ENCODE measurements at places on chromosomes 4 and X.

- DNase-seq = no peak
Observed at GRCh38 chrX:39156051-39156450, 354.8 kb downstream of the MID1IP1 start.

DNA sequence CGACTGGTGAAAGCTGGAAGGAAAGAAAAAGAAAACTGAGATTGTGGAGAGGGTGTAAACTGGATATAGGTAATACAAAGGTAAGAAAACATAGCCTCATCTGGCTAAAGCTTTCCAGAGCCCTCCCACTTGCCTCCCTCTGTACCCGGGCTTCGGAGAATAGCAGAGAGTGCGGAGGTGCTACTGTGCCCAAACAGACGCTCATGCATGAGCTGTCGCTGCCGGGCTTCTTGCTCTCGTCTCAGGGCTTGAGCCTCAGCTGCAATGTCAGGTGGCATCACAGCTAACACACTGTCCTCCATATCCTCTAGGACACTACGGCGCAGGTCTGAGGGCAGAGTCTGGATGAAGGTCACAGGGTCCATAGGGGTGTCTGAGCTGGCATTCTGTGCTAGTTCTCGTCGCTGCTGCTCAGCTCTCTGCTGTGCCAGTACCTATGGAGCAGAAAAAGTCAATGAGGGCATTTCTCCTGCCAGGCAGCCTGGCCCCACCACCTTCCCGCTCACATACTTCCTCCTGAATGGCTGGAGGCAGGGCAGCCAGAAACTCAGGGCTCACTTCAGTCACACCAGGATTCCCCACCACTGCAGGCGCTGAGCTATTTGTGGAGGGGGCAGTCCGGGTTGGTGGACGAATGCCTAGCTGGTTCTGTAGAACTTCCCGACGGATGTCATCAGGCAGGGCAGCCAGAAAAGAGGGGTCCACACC is 116.7 kb upstream of the HSD17B10 start:
- no peak for DNase-seq

DNA sequence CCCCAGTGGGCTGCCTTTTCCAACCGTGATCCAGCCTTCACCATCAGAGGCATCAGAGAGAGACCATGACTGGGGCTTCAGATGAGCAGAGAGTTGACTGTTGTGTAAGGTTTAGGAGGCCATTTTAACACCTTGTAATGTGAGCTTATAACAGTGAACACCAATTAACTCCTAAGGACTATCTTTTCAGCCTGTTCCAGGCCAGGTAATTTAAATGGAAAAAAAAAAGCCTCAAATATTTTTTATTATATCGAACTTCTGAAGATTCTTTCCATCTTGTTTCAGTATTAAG is 13.3 kb upstream of the ELOVL6 start:
- DNase-seq = no peak

DNA sequence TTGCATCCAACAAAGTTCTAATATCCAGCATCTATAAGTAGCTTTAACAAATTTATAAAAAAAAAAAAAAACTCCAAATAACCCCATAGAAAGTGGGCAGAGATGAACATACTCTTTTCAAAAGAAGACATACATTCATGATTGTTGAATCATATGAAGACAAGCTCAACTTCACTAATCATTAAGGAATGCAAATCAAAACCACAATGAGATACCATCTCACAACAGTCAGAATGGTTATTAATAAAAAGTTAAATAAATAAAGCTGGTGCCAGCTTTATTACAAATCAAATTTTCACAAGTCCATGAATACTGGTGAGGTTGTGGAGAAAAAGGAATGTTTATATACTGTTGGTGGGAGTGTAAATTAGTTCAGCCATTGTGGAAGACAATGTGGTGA is 592.0 kb downstream of the IQCM start:
- DNase-seq = no peak

- DNase-seq = no peak
Observed at GRCh38 chr4:53059256-53059655, 197.1 kb downstream of the RASL11B start.

DNA sequence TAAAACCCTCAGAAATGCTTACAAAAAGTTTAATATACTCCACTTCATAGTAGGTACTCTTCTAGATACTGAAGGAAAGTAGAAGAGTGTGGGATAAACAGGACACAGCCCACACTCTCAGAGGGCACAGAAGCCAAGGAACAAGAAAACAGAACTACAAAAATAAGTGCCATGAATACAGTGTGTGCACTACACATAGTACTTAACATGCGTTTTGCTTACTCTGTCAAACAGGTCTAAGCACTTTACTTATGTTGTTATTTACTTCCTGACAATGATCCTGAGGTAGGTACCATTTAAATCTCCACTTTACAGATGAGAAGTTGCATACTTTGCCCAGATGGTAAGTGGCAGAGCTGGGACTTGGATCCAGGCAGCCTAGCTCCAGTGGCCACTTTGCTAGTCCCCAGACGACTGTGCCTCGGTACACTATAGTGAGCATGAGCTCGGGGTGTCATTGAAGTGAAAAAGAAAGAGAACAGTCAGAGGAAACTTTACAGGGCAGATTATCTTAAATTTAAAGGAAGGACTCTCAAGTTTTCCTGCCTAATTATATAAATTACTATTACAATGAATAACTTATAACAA is 120.3 kb downstream of the BANK1 start:
- no peak for DNase-seq

DNA sequence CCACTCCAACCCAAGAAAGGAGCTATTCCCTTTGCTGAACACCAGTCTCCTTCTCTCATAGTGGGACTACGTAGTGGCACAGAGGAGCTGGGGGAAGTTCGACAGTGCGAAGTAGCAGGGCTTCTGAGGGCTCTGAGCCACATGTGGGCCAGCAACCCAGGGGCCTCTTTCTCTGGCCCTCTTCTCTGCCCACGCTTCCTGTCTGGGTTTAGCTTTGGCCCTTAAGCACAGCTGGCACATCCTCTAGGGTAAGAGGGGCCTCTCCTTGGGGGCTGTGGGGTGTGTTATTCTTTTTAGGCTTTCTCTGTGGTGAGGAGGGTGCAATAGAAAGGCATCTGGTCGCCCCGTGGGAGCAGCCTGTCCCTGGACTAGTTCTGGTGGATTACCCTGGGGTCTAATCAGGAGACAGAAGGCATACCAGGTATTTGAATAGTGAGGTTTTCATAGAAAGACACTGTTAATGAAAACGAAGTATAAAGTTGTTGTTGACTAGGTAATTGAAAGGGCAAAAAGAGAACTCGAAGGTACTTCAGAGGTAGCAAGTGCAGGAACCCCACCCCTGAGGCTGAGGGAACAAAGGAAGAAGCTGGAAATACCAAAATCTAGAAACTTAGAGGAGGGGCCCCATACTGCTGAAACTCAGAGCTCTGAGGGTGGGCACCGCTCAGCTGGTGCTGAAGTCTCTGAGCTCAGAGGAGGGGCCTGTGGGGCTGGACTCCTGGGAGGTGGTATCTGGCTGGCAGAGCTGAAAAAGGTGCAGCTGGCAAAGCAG is 151.9 kb upstream of the RPS6KA3 start:
- DNase-seq = no peak

- DNase-seq = no peak
Observed at GRCh38 chrX:67415937-67416336, 127.9 kb upstream of the AR start.

- DNase-seq = no peak
Observed at GRCh38 chr4:6078560-6078959, 60.3 kb upstream of the C4orf50 start.

- DNase-seq = no peak
Observed at GRCh38 chr4:61320154-61320553, 120.0 kb downstream of the ADGRL3 start.

DNA sequence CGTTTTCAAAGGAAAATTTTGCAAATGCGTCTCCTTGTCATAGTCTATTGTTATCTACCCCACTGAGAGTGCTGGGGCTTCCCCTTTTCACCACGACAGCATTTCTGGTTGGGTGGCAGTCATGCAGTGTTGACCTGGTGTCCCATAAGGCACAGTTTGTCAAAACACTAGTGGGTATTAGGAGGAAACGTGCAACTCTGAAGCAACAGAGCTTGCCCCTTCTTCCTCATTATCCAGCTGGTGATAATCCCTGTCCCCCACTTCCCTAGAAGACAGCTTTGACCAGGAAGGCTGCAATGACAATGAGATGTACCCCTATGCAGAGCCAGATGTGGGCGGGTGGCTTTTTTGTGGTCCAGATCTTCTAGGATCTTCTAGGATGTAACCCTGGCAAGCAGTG is 1.8 kb downstream of the TBC1D1 start:
- DNase-seq = no peak

DNA sequence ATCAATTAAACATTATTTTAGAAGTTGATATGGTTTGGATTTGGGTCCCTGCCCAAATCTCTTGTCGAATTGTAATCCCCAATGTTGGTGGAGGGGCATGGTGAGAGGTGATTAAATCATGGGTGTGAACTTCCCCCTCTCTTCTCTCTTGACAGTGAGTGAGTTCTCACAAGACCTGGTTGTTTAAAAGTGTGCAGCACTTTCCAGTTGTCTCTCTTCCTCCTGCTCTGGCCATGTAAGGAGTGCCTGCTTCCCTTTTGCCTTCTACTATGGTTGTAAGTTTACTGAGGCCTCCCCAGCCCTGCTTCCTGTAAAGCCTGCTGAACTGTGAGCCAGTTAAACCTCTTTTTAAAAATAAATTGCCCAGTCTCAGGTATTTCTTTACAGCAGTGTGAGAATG is 141.4 kb downstream of the GALNTL6 start:
- DNase-seq = no peak

- no peak for DNase-seq
Observed at GRCh38 chr4:71827826-71828225, 43.9 kb upstream of the GC start.

- DNase-seq = no peak
Observed at GRCh38 chr4:7625071-7625470, 190.3 kb upstream of the PSAPL1 start.

DNA sequence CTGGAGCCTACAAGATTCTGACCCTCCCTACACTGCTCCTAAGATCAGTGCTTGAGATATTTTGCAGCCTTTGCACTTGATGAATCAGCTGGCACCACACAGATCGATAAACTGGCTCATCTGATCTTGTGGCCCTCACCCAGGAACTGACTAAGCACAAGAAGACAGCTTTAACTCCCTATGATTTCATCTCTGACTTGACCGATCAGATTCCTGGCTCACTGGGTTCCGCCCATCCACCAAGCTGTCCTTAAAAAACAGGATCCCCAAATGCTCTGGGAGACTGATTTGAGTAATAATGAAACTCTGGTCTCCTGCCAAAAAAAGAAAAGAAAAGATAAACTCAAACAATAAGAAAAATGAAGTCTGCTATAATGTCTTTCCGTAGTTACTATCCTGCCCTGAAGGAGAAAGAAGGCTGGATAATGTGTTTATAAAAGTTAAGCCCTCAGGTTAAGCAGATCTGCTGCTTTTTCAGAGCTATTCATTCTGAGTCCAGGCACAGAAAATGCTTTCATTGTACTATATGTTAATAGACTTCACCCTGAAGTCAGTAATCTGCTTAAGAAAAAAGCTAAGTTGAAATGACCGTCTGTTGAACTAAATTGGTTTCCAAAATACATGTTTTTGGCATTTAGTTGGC is 795.2 kb downstream of the TRIML1 start:
- no peak for DNase-seq

- no peak for DNase-seq
Observed at GRCh38 chr4:102717448-102718092, 43.2 kb downstream of the MANBA start.

- DNase-seq = no peak
Observed at GRCh38 chr4:182873289-182873688, 43.9 kb downstream of the DCTD start.

GRCh38 chr4:142474398-142475087 is 371.6 kb downstream of the INPP4B start:
- DNase-seq = peak; percentile 98

GRCh38 chrX:23483396-23483795 is 148.7 kb downstream of the PTCHD1 start:
- no peak for DNase-seq

DNA sequence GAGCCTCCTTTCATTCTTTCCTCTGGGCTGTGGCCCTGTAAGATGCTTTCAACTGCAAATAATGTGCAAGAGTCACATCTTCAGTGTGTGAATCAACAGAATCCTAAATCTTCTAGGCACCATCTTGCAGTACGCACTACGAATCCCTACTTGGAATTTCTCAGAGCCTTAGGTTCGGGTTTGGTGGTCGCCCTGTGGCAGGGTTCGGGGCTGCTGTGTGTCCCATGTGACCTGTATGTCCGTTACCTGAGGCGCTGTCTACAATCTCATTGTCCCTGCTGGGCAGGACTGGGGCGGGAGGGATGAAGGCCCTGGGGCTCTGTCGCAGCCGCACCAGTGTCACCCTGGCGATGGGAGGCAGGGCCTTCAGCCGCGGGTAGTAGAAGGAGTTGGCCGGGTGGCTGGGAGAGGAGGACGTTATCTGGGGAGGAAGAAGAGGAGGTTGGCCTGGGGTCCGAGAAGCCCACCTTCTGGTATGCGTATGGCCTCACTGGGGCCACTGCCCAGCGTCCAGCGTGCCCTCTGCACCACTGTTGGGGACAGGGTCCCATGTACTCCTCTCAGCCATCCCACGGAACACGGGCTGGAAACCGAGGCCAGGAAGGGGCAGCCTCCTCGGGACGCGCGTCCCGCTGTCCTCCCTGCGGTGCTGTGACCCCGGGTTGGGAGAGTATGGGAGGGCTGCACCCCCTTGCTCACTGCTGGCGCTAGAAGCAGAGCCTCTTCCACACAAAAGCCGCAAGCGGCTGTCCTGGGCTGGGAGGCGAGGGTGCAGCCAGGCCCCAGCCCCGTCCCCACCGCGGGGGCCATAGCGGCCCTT is 2.0 kb downstream of the SPON2 start:
- DNase-seq = no peak

- DNase-seq = no peak
Observed at GRCh38 chr4:128424527-128425497, 137.2 kb upstream of the PGRMC2 start.

DNA sequence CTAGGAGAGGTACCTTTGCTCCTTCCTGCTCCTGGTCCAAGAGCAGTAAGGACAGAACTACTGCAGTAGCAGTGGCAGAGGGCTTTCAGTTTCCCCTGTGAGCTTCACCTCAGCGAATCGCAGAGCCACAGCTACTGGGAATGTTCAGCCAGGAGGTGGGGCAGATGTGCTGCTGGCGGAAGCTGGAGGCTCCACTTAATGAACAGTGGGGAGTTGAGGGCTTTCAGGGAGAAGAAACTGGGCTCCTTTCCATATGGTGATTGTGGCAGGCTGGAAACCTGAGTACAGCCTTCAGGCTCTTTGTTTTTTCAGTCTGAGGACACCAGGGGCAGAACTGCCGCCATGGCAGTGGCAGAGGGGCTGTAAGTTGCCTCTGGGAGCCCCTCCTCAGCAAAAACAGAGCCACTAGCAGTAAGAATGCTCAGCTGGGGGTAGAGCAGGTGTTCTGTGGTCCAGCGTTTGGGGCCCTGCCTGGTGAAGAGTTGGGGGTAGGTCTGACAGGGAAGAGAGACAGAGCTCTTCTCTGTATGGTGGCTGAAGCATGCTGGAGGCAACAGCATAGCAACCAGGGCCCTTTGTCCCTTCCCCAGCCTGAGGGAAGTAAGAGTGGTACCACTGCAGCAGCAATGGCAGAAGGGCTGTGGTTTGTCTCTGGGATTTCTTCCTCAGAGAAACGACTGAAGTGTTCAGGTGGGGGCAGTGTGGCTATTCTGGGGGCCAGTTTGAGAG is 106.0 kb upstream of the GRXCR1 start:
- no peak for DNase-seq
